ENCODE measurements at places on chromosomes 6 and 20.

DNA sequence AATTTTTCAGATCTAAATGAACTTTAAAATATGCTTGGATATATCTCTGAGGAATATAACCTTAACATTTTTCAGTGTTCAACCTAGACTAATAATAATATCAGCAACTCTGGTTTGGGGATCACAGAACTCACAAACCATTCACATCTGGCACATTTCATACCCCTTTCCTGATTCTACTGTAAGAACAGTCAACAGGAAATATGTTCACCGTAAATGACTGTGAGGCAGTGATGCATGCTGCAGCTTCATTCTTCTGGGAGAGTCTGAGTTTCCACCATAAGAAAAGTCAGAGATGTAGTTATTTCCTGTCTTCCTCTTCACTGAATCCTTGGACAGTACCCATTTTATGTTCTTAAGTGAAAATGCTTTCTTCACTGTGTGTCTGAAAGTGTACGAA lies 134.2 kb upstream of the IFNGR1 start:
- no peak for DNase-seq

DNA sequence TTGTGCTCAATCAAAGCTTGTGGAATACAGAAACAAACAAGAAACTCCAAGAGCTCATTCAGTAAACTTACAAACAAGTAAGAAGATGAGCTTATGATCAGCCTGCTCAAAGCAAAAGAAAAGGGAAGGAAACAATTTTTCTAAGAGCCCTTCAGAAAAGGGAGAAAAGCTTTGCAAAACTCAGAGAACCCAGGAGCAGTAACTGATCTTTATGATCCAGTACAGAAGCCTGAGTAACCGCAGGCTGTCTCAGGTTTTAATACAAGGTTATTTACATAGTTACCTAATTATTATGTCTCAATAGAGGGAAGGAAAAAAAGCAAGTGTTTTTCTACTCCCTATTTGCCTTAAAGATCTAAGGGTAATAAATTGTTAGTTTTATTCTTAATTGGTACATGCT lies 226.5 kb downstream of the MAFB start:
- no peak for DNase-seq

DNA sequence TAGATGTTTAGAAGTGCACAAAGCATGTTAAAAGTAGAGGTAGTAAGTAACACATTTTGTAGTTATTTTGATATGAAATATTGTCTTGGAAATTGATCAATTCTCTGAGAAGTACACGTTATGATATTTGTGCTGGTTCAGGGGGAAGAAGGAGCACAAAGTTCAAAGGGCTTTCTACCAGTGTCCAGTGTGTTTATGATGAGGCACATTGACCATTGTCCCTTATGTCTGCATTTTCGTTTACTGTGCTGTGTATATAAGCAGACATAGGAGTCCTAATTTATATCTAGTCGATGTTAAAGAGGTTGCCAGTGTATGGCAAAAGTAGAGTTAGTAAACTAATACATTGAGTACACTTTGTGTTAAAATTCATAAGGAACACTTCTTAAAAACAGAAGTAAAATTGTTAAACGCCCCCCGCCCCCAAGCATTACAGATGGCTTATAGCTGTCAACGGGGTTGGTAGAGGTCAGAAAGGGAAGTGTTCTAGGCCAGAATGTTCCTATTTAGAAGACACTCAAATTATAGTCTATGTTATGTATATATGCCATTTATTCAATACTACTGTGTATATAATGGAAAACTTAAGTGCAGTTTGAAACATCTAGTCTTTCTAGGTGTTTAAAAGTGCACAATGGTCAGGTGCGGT lies 13.3 kb upstream of the HMGN4 start:
- DNase-seq, result peak; percentile 46

GRCh38 chr20:33172781-33173180 lies 4.8 kb downstream of the BPIFA2 start:
- no peak for DNase-seq

DNA sequence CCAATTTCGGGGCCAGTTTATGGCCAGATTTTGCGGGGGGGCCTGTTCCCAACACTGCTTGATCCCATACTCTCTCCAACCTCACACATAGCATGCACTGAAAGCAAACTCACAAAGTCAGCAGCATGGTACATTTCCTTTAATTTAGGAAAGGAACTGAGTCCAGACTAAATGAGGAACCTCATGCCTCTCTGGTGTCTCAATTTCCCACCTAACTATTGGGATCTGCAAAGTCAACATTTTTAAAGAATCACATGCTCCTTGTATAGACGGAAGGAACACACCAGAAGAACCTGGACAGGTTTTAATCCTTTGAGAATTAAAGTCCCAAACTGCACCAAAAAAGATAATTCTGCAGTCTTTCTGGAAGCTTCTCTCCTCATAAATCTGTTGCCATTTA lies 33.3 kb downstream of the FAM50B start:
- DNase-seq, result no peak

GRCh38 chr6:128499079-128499731 lies 21.2 kb downstream of the PTPRK start:
- no peak for DNase-seq

DNA sequence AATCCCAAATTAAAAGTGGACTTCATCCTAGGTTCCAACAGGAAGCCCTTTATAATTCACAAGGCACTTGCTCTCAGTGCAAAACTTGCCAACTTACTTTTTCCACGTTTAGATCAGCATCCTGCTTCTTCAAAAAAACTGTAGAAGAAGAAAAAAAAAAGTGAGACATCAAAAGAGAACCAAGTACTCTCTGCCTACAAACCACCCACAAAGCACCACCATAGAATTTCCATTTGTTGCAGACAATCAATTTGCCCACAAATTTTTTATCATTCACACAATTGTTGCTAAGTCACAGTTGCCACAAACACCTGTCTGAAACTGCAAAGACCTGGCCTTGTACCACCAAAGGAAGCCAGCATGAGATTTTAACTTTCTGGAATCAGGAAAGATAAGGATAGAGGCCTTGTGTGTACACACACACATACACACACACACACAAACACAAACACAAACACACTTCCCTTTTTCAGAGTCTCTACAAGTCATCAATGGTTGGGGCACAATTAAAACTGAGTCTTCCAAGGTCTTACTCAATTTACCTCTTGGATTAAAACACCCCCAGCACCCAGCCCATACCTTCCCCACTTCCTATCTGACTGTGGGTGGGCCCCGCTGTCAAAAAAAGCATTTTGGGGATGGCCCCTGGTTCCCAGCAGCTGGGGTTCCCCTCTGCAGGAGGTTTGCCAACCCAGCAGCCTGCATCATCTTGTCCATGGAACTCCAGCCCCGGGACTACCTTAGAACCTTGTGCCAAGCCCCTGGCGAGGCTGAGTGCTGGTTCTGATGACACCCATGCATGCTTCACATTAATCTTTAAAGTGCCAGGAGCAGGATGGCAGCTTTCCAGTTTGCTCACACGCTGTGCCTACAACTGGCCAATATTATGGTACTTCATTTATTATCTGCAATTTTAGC lies 26.5 kb downstream of the FYN start:
- DNase-seq, result no peak

DNA sequence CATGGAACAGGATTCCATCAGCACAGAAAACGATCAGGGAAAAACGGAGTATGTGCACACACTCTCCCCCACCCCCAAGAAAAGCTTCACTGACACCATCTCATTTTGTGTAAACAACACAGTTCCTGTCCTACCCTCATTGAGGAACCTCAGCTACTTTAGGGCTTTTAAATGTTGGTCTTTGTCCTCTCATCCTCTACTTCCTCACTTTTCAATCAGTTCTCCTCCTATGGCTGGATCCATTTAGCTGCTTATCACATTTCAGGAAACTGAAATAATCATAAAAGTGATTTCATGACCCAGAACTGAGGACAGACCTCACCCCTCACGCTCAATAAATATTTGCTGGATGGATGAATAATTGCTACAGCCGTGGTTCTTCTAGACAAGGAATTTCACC lies 33.1 kb upstream of the PNRC1 start:
- DNase-seq, result no peak

GRCh38 chr6:23174781-23175361 lies 605.5 kb downstream of the HDGFL1 start:
- DNase-seq, result no peak

GRCh38 chr20:32474009-32474716 lies 111.0 kb downstream of the NOL4L start:
- no peak for DNase-seq

DNA sequence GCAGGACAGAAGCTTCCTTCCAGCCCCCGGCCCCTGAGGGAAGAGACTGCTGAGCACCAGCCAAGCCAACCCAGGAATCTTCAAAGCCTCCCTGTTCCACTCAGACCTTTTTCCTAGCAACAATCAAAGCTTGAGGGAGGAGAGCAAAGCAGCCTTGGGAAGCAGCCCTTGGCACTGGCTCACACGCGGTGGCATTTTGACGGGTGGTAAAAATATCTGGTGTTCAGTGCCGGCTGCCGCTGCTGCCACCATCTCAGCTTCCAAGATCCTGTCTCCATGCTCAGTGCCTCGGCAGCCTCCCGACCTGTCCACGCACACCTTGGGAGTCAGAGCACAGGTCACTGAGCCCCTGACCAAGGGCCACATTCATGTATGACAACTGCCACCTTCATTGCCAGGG lies 170.1 kb downstream of the LRFN2 start:
- no peak for DNase-seq

DNA sequence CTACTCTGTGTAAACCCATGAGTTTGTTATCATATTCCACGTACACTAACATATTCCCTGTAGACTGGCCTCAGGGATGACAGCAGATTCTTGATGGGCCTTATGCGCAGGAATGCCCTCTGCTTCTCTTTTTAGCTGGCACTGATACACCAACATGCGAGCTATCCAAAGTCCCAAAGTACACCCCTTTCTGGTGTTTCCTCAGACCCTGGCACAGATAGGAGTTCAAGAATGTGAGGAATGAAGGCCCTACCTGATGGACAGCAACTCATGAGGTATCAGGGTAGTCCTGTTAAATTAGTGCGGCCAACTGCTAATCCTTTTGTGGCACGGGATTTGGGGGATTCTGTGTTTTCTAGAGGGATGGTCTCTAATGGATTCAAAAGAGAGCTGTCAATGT lies 93.0 kb downstream of the BACH2 start:
- no peak for DNase-seq

DNA sequence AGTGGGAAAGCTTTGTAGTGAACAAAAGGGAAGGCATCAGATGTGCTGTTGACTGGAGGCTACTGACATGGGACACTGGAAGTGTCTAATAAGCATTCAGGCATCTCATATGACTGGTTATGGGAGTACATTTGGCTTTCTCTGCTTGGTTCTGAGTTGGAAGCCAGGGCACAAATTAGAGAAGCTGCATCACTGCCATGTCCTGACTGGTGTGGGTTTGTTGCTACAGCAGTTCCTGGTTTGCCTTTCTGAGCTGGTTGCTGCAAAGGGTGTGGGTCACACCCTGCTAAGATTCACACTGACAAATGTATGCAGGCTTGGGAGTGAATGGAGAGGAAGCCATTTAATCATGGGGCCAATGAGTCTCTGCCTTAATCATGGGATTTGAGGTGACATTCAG lies 36.2 kb upstream of the NANP start:
- DNase-seq, result no peak

- DNase-seq, result no peak
Measured at GRCh38 chr6:169648617-169649016, 53.2 kb downstream of the WDR27 start.

DNA sequence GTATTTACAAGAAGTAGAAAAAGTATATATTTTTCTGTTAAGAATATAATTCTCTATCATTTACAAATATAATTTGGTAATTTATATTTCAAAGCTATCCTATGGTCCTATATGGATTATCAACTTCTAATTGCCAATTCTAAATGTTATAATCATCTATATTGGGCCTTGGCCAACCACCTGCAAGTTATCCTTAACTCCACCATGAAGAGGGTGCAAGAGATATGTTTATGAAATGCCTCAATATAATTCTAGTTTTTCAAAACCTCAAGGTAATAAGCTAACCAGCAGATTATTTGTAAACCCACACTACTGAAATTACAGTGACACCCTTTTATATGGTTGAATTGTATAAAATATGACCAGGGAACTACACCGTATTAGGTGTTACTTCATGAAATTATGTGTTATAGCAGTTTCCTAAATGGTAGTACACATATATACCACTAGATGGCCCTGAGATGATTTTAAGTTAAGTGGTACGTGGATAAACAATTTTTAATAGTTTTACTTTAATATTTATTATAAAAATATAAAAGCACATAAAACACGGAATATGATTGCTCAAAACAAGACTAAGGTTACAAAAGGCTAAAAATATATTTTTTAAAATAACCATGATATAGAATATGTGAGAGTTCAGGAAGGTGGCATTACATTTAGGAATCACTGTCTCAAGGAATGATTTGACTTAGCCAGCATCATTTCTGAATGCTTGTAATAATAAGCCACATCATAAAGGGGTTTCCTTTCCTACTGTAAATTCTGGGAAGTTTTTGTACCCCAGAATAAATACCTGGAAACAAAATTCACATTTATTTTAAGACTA lies 9.8 kb upstream of the PNISR start:
- peak; percentile 81 for DNase-seq

DNA sequence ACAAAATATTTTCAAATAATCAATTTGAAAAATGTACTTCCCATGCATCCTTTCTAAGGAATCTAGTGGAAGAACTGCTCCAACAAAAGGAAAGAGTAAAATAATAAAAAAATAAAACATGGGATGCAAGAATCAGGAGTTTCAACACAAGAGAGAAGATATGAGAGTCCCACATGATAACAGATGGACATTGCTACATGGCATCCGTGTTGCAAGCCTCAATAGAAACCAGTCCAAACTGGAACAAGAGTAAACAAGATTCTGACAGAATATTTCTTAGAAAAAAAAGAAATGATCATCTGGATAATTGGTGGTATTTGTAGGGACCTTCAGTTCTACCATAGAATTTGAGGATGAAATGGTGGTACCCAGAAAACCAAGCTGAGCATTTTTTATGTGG lies 186.8 kb downstream of the FRK start:
- DNase-seq, result no peak

DNA sequence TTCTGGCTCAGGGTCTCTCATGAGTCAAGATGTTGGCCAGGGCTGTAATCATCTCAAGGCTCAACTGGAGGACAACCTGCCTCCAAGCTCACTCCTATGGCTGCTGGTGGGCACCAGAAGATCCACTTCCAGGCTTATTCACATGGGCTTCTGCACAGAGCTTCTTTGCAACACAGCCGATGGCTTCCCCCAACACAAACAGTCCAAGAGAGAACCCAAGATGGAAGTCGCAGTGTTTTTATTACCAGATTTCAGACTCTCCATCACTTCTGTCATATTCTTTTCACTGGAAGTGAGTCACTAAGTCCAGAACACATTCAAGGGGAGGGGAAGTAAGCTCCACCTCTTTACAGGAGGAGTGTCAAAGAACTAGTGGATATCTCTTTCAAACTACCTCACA lies 75.5 kb downstream of the CD164 start:
- DNase-seq, result no peak

GRCh38 chr6:15754035-15754705 lies 91.3 kb upstream of the DTNBP1 start:
- DNase-seq, result peak; percentile 5
